ENCODE measurements at places on chromosomes 12 and 14. TPM values are rescaled to one million over a fixed set of nuclear protein-coding genes. Genes with fewer than 3 reads are reported as not detected.

- peaks cover 39% of the 10 kb centered on the region for H3K27me3 ChIP-seq
- H3K36me3 ChIP-seq: no peaks in the 10 kb centered on the region
- H3K4me1 ChIP-seq: no peaks in the 10 kb centered on the region
- H3K27ac ChIP-seq: no peak overlapping the region
- no peak for DNase-seq
- H3K4me3 ChIP-seq: no peak overlapping the region
Measured at GRCh38 chr12:94239332-94239993, 91.1 kb downstream of the PLXNC1 start.

DNA sequence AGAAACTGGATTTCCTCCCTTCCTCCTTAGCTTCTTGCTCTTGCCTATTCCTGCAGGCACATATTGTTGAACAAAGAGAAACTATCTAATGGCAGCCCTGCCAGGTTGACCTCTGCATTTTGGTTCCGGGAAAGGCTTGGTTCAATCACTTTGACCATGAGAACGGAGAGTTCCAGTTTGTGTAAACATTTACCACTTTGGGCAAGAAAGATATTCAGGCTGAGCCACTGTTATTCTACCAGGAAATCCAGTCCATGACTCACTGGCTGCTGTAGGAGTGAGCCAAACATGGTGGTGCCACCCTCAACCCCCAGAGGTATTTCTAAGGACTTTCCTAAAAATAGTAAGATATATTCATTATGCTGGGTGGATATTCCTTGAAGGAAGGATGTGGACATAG lies 242.2 kb upstream of the OR4E1 start:
- H3K27me3 ChIP-seq: no peaks in the 10 kb centered on the region
- no peaks in the 10 kb centered on the region for H3K36me3 ChIP-seq
- no peak overlapping the region for H3K4me3 ChIP-seq
- no peaks in the 10 kb centered on the region for H3K4me1 ChIP-seq
- DNase-seq: no peak

- no peaks in the 10 kb centered on the region for H3K4me1 ChIP-seq
- no peak overlapping the region for H3K27ac ChIP-seq
- DNase-seq: no peak
- no peak overlapping the region for H3K4me3 ChIP-seq
Measured at GRCh38 chr12:19909418-19909817, 458.9 kb upstream of the PDE3A start.

DNA sequence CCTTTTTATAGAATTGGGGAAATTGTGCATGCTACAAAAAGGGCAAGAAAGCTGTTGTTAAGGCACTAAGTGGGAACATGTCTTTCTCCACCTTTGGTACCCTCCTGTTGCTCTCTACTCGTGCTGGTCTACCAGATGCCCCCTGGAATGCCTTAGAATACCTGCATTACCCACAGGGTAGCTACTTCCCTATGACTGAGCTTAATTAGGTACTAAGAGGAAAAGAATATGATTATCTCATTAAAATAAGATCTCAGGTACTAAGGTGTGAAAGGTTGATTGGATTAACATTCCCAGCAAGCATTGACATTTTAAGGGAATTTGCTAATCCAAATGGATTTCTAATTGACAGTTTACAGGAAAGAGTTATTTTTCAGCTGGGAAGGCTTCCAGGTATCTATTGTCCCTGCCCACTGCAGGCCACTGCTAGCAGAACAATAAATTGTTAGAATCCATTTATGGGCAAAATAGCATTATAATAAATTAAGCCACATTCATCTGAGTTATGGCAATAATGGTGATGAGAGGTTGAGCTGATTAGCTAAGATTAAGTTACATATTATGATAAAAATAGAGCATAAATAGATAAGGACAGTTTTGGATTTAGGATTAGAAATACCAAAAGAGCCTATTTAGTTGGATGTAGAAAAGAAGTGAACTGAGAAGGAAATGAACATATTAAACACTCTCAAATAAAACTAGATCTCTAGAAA lies 67.8 kb upstream of the GRIP1 start:
- H3K4me3 ChIP-seq: no peak overlapping the region
- no peaks in the 10 kb centered on the region for H3K4me1 ChIP-seq
- no peaks in the 10 kb centered on the region for H3K36me3 ChIP-seq
- no peaks in the 10 kb centered on the region for H3K27me3 ChIP-seq
- H3K27ac ChIP-seq: no peak overlapping the region

- H3K27ac ChIP-seq: no peak overlapping the region
- no peaks in the 10 kb centered on the region for H3K27me3 ChIP-seq
- H3K4me1 ChIP-seq: no peaks in the 10 kb centered on the region
Measured at GRCh38 chr12:3081091-3081490, 3.9 kb downstream of the TSPAN9 start.

Gene STK38L
- total RNA-seq: 25.2 TPM

DNA sequence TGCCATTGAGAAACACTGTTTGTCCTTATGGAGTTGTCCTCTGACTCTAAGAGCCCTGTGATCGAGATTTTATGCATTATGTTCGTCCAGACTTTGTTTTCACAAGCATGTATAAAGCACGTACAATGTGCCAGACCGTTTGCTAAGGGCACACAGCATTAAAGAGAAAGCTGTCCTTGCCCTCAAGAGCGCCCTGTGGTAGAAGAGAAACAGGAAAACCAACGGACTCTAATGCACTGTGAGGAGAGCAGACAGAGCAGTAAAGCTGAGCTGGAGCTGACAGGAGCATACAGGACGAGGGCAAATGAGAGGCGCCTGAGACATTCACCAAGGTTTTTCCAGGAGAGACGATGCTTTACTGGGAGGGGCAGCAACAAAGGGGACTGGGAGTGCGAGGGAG lies 66.2 kb upstream of the OVCH1 start:
- peaks cover 14% of the 10 kb centered on the region for H3K27me3 ChIP-seq
- no peak for DNase-seq
- no peak overlapping the region for H3K27ac ChIP-seq
- H3K4me3 ChIP-seq: no peak overlapping the region

Gene NRXN3
- total RNA-seq: not detected

GRCh38 chr14:95069547-95069946 lies 87.8 kb downstream of the DICER1 start:
- no peak overlapping the region for H3K27ac ChIP-seq
- DNase-seq: no peak
- no peaks in the 10 kb centered on the region for H3K4me1 ChIP-seq

DNA sequence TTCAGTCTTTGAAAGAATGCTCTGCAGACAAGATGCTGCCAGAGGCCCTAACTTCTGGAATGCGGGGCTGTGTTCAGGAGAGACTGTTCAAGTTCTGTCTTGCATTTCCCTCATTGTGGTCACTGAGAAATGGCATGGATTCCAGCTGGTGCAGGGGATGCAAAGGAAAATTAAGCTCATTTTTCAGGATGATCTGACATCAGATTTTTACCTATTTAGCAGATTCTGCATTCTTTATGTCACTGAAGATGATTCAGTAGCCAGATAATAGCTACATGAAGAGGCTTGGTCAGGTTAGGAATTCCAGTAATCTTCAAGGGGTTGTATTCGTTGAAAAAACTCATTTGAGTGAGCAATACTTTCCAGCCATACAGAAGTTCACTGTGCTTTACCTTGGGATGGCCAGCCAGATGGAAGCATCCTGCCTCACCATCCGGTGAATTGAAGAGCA lies 16.1 kb upstream of the MFAP5 start:
- H3K27ac ChIP-seq: no peak overlapping the region
- no peaks in the 10 kb centered on the region for H3K36me3 ChIP-seq
- H3K4me1 ChIP-seq: no peaks in the 10 kb centered on the region
- H3K27me3 ChIP-seq: no peaks in the 10 kb centered on the region

Gene CAMKK2
- total RNA-seq: 37.8 TPM

DNA sequence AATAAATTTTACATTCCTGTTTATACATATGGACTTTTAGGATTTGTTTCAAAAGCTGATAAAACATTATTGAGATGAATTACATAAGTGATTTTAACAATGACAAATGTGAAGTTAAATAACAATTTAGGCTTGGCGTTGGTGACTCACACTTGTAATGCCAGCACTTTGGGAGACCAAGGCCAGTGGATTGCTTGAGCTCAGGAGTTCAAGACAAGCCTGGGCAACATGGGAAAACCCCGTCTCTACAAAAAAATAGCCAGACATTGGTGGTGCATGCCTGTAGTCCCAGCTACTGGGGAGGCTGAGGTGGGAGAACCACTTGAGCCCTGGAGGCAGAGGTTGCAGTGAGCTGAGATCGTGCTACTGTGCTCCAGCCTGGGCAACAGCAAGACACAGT lies 7.4 kb downstream of the ACOT2 start:
- no peaks in the 10 kb centered on the region for H3K4me1 ChIP-seq
- DNase-seq: no peak
- no peaks in the 10 kb centered on the region for H3K27me3 ChIP-seq

- peak overlapping the region; percentile 7 for H3K27ac ChIP-seq
- peaks cover 38% of the 10 kb centered on the region for H3K4me1 ChIP-seq
- H3K4me3 ChIP-seq: peak overlapping the region; percentile 72
- no peak for DNase-seq
Measured at GRCh38 chr14:95316821-95317220, 2.9 kb downstream of the CLMN start.

Gene MTHFD1
- total RNA-seq: 141 TPM

Gene ANKS1B
- total RNA-seq: 9.7 TPM

GRCh38 chr14:58133739-58134138 lies 18.3 kb downstream of the ARMH4 start:
- H3K4me1 ChIP-seq: no peaks in the 10 kb centered on the region
- no peaks in the 10 kb centered on the region for H3K27me3 ChIP-seq
- peak; percentile 46 for DNase-seq
- no peak overlapping the region for H3K27ac ChIP-seq

DNA sequence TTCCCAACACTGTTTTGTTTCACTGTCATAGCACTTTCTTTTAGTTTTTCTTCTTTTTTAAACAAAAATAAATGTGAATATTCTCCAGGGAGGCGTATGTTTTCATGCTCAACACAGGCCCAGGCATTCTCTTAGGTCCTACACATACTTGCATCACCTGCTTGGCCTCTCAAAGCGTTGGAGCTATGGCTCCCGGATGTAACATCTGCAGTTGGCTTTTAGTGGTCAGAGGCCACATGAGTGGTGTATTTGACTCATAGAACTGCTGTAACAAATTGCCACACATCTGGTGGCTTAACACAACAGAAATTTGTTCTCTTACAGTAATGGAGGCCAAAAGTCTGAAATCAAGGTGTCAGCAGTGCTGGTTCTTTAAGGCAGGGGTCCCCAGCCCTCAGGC lies 44.6 kb upstream of the VRK1 start:
- DNase-seq: no peak
- H3K27me3 ChIP-seq: peaks cover 2% of the 10 kb centered on the region

Gene MDM1
- total RNA-seq: 17.8 TPM

DNA sequence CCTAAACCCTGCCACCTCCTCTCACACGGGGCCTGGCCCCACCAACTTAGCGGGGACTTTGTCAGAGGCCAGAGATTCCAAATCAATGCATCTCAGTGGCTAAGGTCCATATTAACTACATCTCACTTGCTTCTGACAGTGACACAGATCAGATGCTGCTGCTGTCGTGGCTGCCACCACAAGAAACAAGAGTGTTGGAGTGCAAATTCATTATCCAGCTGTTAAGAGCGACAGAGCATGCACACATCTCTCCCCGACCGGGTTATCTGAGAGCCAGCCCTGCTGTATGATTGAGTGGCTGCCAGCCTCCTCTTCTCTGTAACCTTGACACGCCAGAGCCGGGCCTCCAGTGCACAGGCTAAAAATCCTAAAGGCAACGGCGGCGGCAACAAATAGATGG lies 40.2 kb downstream of the SPRING1 start:
- DNase-seq: no peak
- H3K27me3 ChIP-seq: no peaks in the 10 kb centered on the region
- H3K4me3 ChIP-seq: no peak overlapping the region

Gene NTN4
- 17.1 TPM for total RNA-seq

DNA sequence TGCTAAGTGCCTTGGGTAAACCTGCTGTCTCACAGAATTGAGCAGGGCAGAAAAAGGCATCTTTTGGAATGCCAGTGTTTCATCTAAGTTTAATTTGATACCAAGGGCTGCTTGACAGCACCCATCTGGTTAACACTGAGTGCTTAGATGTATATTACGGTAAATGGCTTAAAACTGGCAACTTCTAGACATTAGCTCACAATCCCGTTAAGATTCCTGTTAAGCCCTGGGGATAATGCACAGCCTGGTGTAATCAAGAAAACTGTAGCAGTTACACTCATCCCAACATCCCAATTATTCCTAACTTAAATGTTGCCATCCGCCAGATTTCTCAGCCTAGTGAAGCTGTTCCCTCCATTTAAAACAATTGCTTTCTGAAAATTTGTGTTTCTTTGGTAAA lies 29.9 kb downstream of the PPFIBP1 start:
- H3K4me1 ChIP-seq: peaks cover 82% of the 10 kb centered on the region
- peak overlapping the region; percentile 97 for H3K27ac ChIP-seq
- no peaks in the 10 kb centered on the region for H3K27me3 ChIP-seq
- no peaks in the 10 kb centered on the region for H3K36me3 ChIP-seq
- DNase-seq: no peak

DNA sequence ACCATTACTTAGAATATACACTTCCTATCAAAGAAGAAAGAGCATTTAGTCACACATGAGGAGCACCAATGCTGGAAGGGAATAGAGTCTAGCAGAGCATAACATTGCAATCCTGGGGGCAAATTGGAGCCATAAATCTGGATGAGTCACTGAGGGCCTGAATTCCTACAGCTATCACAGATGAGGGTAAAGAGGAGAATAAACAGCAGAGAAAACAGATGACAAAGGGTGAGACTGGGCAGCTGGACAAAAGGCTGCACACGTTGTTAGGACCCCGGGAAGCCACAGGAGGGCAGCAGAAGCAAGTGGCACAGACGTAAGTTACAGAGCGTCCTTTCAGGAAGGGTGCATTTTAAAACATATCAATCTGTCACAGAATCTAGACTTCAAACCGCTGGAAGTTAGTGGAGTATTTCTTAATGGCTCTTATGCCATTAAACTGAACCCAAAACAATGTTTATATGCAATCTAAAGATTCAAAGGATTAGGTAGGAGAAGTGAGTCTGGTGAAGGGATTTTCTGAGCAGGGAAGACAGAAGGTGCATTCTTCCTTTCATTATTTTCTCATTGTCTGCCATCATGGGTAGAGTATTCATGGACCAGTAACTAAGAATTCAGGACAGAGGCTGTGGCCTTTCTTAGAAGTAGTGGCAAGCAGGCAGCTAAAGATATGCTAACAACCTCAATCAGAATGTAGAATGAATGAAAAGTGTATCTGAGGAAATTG lies 159.8 kb upstream of the DAAM1 start:
- no peaks in the 10 kb centered on the region for H3K36me3 ChIP-seq
- no peak overlapping the region for H3K4me3 ChIP-seq
- H3K4me1 ChIP-seq: no peaks in the 10 kb centered on the region
- DNase-seq: peak; percentile 56

GRCh38 chr14:75184039-75184438 lies 7.6 kb upstream of the TMED10 start:
- H3K27me3 ChIP-seq: no peaks in the 10 kb centered on the region
- DNase-seq: no peak
- no peaks in the 10 kb centered on the region for H3K4me1 ChIP-seq
- no peak overlapping the region for H3K27ac ChIP-seq
- no peaks in the 10 kb centered on the region for H3K36me3 ChIP-seq

DNA sequence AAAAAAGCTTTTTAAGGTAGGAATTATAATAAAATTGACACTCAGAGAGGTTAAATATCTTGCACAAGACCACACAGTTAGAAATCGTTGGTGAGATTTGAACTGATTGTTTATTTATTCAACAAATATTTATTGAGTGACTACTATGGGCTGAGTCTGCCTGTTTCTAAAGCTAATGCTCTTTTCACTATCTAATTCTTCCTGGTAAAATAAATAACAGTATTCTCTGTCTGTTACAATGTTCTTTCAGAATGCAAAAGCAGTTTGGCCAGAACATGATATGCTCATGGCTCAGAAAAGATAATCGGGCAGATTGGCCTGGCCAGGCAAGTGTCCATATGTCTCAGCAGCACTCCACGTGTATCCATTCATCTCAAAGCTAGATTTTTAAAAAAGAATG lies 82.0 kb downstream of the BTG1 start:
- peak overlapping the region; percentile 77 for H3K27ac ChIP-seq
- H3K4me3 ChIP-seq: no peak overlapping the region
- peaks cover 29% of the 10 kb centered on the region for H3K4me1 ChIP-seq
- DNase-seq: no peak
- no peaks in the 10 kb centered on the region for H3K27me3 ChIP-seq

All from Panc1 (cell line).